ENCODE measurements at places on chromosomes 16 and 17.

DNA sequence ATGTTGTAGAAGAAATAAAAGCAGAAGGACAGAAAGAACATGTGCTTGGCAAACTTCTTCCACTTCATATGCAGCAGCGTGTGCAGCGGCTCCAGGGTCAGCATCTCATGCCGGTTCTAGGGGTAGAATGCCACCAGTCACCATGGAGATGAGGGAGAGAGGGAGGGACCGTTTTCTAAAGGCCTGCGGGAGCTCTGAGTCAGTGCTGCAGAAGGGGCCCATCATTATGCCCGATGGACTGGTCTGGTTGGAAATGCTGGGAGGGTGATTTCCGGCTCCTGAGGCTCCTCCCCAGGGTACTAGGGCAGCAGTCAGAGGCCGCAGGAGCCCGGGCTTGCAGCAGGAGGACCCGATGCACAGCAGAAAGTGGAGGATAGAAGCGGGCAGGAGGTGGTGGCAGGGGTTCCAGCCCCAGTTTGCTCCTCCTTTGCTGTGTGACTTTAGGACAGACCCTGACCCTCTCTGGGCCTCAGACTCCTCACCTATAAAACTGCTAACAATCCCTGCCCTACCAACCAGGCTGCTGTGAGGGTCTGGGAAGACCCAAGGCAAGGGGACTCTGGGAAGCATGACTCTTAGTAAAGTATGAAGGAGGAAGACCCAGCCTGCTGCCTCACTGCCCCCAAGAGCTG, 28.6 kb downstream of the TRPV3 start:
- DNase-seq, result no peak

- peak; percentile 16 for DNase-seq
Measured at GRCh38 chr16:46638947-46639925, 18.1 kb upstream of the SHCBP1 start.

GRCh38 chr16:69793526-69793925, 31.4 kb downstream of the WWP2 start:
- no peak for DNase-seq

GRCh38 chr16:11743308-11744074, 834 bp upstream of the TXNDC11 start:
- peak; percentile 39 for DNase-seq

DNA sequence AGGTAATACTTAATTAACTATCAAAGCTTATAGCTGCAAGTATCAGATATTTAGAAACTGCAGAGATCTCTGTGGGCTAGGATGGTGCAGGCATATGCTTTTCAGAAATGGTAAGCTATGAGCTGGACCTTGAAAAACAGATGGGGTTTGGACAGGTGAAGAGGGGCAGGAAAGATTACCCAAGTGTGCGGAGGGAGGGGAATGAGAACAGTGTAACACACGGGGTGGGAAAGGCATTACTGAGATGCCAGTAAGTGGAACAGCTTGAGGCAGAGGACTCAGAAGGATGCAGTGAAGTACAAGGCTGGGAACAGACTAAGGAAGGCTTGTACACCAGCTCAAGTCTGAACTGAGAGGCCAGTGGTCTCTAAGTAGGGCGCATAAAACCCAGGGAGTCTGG, 22.1 kb upstream of the EVPL start:
- no peak for DNase-seq

DNA sequence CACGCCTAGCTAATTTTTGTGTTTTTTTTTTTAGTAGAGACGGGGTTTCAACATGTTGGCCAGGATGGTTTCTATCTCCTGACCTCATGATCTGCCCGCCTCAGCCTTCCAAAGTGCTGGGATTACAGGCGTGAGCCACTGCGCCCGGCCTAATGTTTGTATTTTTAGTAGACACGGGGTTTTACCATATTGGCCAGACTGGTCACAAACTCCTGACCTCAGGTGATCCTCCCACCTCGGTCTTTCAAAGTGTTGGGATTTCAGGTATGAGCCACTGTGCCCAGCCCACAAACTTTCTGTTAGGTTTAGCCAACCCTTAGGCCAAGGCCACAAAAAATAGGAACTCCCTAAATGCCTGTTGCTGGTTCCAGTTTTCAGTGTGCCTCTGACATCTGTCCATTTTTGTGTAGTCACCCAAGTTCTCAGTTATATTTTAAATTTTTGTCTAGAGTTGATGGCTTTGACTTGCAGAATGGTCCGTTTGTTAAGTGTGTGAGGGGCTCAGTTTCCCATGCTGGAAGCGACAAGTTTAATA, 12.7 kb downstream of the CCL16 start:
- DNase-seq, result no peak

GRCh38 chr17:81302861-81303333, 7.8 kb upstream of the SLC38A10 start:
- no peak for DNase-seq

Data from HS-5 (cell line).